ENCODE measurements at places on chromosomes 3 and 15.

DNA sequence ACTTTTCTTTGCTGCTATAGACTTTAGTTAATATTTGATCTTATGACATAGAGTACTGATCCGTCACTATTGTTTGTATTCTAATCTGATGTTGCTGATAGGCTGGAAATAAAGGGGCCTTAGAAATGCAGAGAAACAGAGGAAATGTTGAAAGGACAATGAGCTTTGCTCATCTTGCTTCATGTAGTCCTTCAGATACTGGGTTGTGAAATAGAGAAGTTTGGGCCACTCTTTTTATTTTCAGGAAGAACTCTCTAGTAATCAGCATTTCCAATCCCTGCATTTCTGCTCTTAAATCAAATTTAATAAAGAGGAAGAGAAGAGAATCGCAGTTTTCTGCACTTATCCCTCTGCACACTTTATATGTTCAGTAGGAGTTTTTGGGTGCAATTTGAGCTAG is 192.8 kb upstream of the THBS1 start:
- DNase-seq, result no peak

- DNase-seq, result no peak
Observed at GRCh38 chr3:41630708-41631107, 331.2 kb downstream of the ULK4 start.

GRCh38 chr15:74317820-74318375 is 49.5 kb downstream of the CYP11A1 start:
- peak; percentile 83 for DNase-seq

DNA sequence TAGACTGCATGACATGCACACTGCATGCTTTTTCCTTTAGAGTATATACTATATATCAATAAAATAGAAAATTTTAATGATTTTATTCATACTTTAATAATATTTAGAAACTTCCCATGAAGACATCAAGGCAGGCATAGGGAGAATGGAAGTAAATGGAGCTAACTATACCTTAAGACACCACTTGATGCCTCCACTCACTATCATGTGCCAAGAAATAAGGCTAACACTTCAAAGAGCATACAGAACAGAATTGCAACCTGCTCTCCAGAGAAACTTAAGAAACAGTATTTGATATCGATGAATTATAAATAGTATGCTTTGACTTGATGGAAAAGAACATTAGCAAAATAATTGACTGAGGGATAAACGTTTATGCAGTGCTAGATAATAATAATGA is 192.6 kb upstream of the MBNL1 start:
- no peak for DNase-seq

DNA sequence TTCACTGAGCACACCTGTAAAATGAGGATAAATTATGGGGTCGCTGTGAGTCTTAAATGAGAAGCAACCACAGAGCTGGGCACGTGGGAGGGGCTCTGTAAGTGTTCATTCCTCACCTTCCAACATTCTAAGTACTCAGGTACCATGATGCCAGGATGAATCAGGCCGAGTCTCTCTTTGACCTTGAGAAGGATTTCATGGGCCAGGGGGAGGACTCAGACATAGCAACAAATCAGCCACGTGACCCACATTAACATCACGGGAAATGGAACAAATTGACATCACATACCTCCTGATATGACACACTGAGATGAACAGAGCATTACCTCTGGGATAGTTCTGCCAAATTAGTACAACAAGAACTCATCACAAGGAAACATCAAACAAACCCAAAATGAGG is 35.2 kb upstream of the USP3 start:
- DNase-seq, result no peak

DNA sequence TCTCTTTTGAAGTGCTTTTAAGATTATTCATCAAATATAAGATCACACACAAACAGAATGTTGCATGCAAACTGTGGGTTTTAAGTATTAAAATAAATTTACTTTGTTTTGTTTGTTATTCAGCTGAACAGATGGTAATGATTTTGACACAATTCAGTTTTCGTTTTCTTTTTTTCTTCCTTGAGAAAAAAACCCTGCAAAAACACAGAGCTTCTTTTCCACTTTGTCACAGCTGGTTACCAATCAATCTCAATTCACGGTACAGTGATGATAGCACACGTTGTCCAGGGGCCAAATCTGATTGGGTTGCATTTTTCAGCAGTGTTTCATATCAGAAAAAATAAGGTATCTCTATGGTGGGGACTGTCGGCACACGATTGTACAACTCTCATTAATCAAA is 473.6 kb downstream of the ROBO2 start:
- peak; percentile 84 for DNase-seq

DNA sequence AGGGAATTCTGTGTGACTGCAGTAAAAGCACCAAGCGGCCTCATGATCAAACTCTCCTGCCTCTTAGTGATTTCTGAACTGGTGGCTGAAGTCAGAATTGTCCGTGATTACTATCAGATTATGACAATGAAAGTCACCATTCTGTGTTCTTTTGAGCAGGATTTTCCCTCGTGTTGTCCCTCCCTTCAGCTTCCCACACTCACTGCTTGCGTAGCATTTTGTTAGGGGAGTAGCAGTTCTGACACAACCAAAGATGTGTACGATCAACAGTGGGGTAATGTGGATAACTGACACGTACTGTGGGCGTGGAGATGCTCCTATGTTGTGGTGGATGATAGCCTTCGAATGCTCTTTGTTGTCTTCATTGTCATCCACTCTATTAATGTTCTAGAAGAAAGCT is 67.8 kb upstream of the ICE2 start:
- no peak for DNase-seq

DNA sequence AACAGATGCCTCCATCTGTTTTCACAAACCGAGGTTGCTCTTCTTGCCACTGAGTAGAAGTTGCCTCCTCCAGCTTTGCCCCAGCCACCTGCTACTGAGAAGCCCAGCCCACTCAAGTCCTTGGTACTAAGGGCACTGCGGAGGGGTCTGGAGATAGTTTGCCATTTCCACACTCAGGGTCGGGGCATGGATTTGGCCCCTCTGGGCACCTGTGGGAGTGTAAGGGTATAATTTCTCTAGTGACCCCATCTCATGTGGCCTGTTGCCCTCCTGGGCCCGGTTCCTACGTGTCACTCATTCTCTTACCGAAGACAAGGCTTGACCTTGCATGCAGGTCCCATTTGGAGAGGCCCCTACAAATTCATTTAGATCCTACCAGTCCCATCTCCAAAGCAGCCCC is 79.0 kb downstream of the THSD4 start:
- DNase-seq, result no peak

- DNase-seq, result no peak
Observed at GRCh38 chr3:124951511-124952281, 17.1 kb upstream of the MUC13 start.

GRCh38 chr15:40930430-40931299 is 1.5 kb downstream of the DLL4 start:
- no peak for DNase-seq

- DNase-seq, result no peak
Observed at GRCh38 chr15:41881920-41882688, 11.7 kb downstream of the SPTBN5 start.

DNA sequence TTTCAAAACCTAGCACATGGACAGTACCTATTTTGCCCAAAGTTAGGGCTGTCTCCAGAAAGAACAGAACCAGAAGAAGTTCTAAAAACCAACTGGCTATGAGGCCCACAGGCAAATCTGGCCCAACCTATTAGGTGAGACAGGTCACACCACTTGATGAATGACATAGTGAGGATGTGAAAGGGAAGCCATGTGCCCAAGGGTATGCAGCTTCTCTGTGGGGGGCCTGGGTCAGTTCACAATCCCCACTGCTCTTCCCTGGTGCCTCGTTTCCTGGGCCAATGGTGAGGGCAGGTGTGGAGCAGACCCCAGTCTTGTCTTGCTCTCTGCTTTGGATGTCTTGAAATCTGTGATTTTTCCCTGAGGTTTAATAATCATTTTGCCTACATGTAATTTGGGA is 8.9 kb downstream of the INSYN1 start:
- no peak for DNase-seq

DNA sequence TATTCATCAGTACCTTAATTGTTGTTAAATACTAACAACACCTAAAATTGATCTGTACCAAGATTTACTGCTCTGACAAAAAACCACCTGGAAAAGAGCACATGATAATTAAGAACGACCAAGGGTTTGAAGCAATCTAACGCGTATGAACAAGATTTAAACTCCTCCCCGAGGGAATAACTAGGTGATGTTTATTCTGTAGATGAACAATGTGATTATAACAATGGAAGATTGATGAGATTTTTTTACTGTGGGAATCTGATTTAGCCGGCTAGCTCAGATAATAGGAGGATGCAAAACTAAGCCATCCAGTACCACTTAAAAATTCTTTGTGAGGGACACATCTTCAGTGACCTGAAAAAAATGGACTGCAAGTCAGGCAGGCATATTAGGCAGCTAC is 222.1 kb downstream of the FHIT start:
- no peak for DNase-seq

- no peak for DNase-seq
Observed at GRCh38 chr3:182592747-182593146, 200.6 kb upstream of the ATP11B start.

- DNase-seq, result no peak
Observed at GRCh38 chr15:47415539-47415971, 301.8 kb upstream of the SEMA6D start.

DNA sequence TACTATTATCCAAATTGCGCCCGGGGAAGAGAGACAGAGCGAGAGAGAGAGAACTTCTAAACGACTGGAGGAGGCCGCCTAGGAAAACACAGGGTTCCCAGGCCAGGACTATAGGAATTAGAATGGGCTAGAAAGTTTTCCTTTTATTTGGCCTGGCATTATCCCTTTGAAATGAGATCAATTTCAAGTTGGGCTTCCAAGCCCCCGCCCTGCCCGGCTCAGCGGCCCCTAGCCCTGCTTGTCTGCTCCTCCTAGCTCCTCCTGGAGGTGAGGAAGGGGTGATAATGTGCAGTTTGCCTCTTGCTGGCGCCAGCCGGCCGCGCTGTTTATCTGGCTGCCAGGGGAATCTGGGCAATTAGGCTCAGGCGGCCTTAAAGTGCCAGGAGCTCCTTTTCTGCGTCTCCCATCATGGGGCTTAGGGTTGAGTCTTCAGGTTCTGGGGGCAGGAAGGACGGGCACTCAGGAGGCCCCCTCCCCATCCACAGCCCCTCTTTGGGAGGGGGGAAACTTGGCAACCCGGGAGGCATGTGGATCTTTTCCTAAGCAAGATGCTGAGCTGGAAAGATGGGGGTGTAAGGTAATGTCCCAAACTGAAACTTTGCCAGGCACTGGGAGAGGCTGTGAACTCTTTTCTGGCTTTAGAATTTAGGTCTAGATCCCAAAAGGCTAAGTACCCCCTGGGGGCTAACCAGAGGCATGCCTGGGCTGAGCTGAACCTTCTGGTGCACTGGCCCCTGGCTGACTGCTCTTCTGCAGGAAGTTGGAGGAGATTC is 5.5 kb downstream of the SMAD6 start:
- no peak for DNase-seq

- DNase-seq, result no peak
Observed at GRCh38 chr3:122245513-122246174, 62.2 kb downstream of the CASR start.

DNA sequence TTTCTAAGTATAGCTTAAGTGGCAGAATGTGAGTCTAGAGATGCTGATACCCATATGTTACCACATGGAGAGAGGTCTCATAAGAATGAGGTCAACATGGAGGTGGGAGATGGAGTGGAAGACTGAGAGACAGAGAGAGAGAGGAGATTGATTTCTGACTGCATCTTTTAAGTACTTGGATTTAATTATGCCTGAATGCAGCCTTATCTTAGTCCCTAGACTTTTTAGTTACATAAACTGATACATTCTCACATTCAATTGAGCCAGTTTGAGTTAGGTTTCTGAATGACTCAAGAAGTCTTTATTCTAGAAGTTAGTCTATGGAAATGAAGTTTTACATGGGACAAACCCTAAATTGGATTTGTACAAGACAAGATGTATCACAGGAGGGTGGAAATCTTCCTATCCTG is 58.5 kb upstream of the TNFSF10 start:
- no peak for DNase-seq

GRCh38 chr3:70464465-70464864 is 152.0 kb upstream of the MDFIC2 start:
- DNase-seq, result no peak

- DNase-seq, result no peak
Observed at GRCh38 chr3:13415997-13416793, 3.9 kb downstream of the NUP210 start.

DNA sequence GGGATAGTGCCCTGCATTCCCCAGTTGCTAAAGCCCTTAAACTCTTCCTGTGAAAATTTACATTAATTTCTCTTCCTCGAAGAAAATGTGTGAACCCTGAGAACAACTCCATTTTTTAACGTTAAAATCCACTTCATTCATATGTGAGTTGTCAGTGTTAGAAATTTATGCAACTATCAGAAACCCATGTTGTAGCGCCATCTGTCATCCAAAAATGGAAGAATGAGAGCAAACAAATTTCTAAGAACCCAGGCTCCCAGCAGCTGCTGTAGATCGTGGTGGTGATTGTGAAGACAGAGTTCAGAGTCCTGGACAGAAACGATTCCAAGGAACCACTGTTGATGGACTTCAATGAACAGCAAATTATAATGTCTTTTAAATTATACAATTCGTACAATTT is 179.7 kb upstream of the NDN start:
- DNase-seq, result no peak

- peak; percentile 81 for DNase-seq
Observed at GRCh38 chr15:58441376-58442070, 9.7 kb downstream of the LIPC start.

- DNase-seq, result no peak
Observed at GRCh38 chr3:114789803-114790202, 357.3 kb downstream of the ZBTB20 start.

GRCh38 chr3:123126031-123126430 is 59.2 kb downstream of the PDIA5 start:
- no peak for DNase-seq

DNA sequence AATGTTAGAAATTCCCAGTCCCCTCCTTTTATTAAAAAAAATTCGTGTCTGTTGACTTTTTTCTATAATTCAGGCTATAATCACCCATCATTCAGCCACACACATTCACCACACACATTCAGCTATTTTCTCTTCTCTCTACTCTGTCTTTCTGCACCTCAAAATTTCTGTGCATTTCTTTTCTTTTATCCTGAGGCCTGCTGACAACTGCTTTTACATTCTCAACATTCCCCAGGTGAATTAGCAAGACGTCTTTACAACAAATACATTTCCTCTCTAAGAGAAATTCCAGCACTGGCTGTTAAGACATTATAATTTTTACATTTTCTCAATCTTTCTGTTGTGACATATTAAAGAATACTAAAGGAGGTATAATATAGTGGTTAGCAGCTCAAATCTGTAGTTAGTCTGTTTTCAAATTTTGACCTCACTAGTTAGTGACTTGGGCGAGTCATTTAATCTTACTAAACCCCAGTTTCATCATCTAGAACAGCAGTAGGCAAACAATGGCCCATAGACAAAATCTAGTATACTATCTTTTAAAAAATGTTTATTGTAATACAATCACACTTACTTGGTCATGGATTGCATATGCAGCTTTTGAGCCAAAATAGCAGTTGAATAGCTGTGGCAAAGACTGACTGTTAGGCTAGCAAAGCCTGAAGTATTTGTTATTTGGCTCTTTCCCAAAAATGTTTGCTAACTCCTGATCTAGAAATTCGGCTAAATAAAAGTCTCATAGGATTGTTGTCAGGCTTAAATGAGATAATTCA is 350.7 kb downstream of the NSUN3 start:
- DNase-seq, result peak; percentile 22
